ENCODE measurements at places on chromosomes 1 and 21.

- DNase-seq = peak; percentile 77
Measured at GRCh38 chr1:21261551-21262292, 28.5 kb downstream of the ECE1 start.

DNA sequence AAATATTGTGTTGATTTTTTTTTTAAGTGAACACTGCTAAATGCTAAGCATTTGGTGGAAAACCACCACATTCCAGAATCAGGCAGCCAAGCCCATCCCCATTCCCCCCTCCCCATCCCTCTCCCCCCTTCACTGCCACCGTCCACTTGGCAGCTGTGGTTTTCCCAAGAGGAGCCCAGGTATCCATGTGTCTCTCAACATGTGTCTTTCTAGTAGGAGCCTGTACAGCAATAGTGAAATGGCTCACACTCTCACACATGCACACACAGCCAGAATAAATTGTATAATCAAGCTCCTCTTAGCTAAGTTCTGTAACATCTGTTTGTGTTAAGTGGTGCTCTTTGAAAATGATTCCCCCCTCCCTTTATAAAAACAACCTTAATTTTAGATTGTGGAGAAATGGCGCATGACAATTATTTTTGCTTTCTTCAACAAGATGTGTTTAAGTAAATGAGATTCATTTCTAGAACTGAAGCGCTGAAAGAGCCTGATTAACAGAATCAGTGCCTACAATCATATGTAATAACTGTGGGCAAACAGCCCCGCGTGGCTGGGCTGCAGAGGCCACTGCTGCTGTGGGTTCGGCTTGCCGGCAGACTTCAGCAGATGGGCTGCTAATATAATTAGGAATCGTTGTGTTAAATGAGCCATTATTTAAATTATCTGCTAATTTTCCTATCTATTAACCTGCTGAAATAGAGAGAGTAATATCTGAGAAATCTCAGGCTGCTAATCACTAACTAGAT, 43.3 kb downstream of the BACE2 start:
- DNase-seq = no peak

GRCh38 chr1:46399307-46399706, 5.2 kb downstream of the FAAH start:
- no peak for DNase-seq

DNA sequence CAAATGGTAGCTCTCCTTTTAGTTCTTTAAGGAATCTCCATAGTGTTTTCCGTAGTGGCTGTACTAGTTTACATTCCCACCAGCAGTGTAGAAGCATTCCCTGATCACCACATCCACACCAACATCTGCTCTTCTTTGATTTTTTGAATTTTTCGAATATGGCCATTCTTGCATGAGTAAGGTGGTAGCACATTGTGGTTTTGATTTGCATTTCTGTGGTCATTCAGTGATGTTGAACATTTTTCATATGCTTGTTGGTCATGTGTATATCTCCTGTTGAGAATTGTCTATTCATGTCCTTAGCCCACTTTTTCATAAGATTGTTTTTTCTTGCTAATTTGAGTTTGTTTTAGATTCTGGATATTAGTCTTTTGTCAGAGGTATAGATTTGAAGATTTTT, 84.6 kb upstream of the B3GALT2 start:
- DNase-seq = no peak

DNA sequence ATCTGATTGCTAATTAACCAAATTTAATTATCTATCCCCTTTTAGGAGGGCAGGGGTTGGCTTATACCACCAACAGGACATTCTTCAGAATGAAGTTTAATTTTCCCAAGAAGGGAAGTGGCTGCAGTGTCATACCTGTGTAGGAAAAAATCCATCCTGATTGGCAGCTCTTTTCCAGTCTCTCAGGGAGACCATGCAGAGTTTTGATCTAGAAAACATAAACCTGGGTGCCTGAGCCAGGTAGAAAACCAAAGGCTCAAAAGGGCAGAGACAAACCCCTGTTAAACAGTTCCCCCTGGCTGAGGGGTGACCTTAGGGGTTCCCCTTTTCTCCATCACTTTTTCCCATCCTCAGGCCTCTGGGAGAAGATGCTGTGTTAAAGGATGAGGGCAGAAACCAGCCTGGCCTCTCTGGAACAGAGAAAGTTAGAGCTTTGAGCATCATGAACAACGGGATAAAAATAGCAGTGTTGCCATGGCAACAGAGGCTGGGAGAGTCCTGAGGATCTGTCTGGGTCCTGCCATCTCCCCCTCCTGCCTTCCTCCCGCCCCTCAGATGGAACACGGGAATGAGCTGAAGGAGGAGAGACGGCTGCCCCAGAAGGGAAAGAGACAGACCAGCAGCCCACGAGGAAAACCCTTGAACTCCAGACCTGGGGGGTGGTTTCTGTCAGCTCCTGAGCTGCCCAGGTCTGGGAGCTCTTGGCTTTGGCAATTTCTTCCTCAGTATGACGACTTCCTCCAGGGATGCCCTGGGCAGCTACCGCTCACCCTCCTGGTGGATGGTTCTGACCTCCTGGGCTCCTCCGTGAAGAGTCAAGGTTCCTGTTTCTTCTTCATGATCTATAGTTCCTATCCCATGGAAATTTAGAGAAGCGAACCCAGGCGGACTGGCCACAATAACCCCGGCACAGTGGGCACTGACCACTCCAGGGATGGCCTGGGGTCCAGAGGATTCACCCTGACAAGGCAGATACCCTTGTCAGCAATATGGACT, 14.0 kb upstream of the LEMD1 start:
- no peak for DNase-seq

DNA sequence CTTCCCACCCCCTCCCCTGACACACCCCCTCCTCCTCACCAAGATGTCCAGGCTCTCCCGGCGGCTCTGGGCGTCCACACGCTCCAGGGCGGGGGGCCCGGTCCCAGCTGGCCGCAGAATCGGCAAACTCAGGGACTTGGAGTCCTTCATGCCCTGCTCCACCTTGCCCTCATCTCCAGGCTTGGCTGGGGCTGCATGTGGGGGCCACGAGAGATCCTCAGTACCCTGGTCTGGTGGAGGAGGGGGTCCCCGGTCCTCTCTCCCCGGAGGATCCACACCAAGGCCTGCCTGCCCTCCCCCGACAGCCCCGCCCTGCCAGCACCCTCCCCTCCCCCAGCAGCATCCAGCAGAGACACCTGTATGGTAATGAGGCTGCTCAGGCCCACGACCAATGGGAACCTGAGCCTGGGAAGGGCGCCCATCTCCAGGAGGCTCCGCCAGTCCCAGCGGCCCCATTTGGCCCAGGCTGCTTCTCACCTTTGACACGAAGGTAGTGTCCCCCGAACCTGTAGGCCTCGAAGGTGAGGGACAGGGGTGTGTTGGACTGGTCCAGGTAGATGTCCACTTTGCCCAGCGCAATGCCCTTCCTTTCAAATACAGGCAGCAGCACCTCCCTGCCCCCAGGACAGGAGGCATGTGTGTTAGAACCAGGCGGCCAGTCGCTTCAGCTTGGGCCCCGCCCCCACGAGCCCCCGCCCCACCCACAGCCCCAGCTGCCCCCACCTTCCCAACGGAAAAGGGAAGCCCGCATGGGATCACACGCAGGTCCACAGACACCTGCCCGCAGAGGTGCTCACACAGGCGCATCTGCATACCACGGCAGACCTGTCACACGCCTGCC, 8.2 kb upstream of the TNFRSF25 start:
- no peak for DNase-seq

Data from left ventricle myocardium superior (tissue), 1 donor.